CD4-positive, alpha-beta T cell (primary cell): ENCODE measurements at places on chromosomes 5 and 9. TPM values are rescaled to one million over a fixed set of nuclear protein-coding genes. Genes with fewer than 3 reads are reported as not detected.

Gene ANKRD18B
- 0.61 TPM for total RNA-seq

Gene SV2C
- total RNA-seq = 0.03 TPM

Gene SAXO1
- total RNA-seq = 0.19 TPM

Gene ERAP2
- total RNA-seq = 61.4 TPM

Gene PCDHGA1
- total RNA-seq = not detected

Gene APBA1
- 1.4 TPM for total RNA-seq

Gene NRARP
- 0.96 TPM for total RNA-seq

Gene RASGEF1C
- total RNA-seq = not detected

Gene PCDHGB4
- total RNA-seq = not detected

Gene PCDHA4
- not detected for total RNA-seq

Gene ARID3C
- 0.25 TPM for total RNA-seq
